GM20000 (cell line): ENCODE measurements at places on chromosomes 2 and 18.

DNA sequence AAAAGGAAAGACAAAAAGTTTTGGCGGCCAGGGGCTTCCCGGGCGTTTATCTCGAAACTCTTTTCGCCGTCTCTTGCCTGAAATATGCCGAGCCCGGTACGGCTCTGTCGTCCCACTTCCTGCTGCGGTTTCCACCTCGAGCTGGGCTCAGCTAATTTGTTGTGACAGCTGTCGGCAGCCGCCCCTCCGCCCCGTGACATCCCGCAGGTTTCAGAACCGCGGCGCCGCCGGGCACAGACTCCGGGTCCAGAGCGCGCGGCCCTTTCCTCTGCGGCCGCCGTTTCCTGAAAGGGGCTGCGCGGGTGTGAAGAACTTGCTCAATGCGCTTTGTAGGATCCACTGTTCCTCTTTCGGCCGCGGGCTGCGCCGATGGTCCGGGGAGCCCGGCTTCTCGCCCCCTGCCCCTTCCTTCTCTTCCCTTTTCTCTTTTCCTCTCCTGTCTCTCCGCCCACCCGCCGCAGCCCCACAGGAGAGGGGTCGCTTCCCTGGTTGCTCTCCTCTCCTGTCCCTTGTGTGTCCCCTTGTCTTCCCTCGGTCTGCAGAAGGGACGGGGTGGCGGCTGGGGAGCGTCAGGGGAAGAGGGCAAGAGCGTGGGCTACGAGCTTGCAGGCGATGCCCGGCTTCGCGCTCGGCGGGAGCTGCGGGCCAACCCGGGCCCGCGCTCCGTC is 648 bp downstream of the ARID5A start:
- peak; percentile 88 for DNase-seq

GRCh38 chr2:135074216-135074615 is 22.1 kb downstream of the RAB3GAP1 start:
- DNase-seq, result no peak

DNA sequence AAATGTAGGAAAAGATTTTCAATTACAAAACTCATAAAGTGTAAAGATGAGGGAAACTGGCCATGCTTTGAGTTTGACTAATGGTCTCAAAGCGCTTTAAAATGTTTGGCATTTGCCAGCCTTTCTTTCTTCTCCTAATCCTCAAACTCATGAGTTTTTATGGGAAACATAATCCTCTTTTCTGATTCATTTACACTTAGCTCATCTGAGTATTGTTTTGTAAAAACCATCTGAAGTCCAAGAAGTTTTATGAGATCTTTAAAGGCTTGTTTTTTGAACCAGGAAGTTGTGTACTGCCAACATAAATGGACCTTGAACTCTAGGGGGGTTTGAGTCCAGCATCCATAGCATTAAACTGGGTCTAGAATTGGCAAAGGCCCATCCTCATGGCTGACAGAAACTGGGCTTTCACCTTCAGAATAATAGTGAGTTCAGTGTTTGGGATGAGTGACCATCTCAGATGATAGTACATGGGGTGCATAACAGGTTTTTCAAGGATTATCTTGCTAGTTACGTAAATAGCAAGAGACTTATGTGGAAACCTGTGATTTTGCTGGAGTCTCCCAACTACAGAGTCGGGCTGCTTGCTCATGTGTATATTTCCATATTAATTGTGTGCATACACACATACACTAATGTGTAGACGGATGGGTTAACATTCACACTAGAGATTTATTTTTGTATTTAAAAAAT is 3.8 kb upstream of the LTBP1 start:
- no peak for DNase-seq

DNA sequence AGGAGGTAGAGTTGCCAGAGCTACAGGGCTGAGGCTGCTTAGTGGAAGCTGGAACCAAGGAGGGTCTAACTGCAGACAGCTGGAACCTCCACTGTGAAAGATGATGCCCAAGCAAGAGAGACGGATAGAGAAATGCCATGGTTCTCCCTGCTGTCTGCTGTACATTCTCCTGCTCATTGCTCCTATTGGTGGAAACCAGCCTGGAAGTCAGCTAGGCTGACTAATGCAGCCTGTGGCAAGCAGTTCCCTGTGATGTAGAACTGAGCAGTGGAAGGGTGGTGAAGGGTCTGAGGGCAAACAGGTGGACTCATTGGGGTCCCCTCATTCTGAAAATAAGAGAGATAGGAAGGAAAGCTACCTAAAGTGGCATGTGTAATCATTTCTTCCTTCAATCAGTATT is 563.6 kb downstream of the SLC4A3 start:
- DNase-seq, result no peak

GRCh38 chr18:36745219-36745975 is 83.4 kb downstream of the TPGS2 start:
- no peak for DNase-seq

- DNase-seq, result no peak
Measured at GRCh38 chr2:232415138-232415690, 8.6 kb downstream of the ALPG start.

- no peak for DNase-seq
Measured at GRCh38 chr2:52269696-52270485, 1238.0 kb upstream of the NRXN1 start.

GRCh38 chr2:98589489-98589888 is 18.8 kb downstream of the COA5 start:
- no peak for DNase-seq

GRCh38 chr18:37393221-37393827 is 172.3 kb downstream of the CELF4 start:
- DNase-seq, result no peak

- no peak for DNase-seq
Measured at GRCh38 chr18:41537666-41538065, 417.4 kb upstream of the PIK3C3 start.

DNA sequence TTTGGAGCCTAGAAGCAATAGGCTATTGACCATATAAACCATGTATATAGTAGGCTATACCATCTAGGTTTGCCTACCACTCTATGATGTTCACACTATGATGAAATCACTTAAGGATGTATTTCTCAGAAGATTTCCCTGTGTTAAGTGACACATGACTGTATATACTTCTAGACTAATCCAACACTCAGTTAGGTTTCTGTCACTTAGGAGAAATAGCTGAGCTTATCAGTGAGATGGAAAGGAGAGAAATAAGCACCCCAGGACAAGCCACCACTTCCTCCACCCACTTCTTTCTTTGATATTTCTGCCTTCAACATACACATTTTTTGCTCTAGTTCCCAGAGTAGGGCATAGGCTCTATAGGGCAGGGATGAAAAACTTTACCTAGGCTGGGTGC is 7.8 kb downstream of the PECR start:
- DNase-seq, result no peak

- peak; percentile 22 for DNase-seq
Measured at GRCh38 chr2:138829326-138829919, 49.2 kb upstream of the NXPH2 start.

- no peak for DNase-seq
Measured at GRCh38 chr2:168114619-168115018, 132.8 kb downstream of the STK39 start.

GRCh38 chr2:8976442-8977259 is 26.8 kb downstream of the MBOAT2 start:
- no peak for DNase-seq

DNA sequence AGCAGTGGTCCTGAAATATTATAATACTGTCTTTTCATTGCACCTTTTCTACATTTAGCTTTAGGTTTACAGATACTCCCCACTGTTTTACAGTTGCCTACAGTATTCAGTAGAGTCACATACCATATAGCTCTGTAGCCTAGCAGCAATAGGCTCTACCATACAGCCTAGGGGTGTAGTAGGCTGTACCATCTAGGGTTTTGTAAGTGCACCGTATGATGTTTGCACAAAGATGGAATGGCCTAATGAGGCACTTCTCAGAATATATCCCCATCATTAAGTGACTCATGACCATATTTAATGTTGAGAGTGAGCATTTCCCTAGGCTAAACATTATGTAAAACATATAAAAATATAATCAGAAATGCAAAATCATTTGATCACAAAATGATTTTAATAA is 511.3 kb upstream of the RAB12 start:
- DNase-seq, result no peak

DNA sequence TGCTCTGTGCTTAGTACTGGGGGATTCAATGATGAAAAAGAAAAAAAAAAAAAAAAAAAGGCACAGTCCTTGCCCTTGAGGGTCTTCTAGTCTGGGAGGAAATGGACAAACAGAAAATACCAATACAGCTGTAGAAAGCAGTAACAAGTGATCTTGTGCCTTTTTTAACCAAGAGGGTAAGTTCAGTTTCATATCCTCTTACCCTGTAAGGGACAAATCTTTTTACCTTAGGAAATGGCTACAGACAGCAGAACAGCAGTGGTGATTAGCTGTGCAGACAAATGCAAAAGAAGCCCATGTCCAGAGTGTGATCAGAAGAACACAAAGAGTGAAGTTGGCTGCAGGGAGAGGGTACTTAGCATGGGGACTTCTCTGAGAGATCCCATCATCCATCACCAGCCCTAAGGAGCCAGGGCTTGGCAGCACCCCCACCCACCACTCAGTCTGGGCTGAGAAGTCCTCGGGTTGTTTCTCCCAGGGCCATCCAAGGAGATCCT is 102.9 kb downstream of the ALPK2 start:
- no peak for DNase-seq
